Activated CD4-positive, alpha-beta T cell treated with anti-CD3 and anti-CD28 coated beads for 1 hour (primary cell): ENCODE measurements at places on chromosomes 3 and 15.

DNA sequence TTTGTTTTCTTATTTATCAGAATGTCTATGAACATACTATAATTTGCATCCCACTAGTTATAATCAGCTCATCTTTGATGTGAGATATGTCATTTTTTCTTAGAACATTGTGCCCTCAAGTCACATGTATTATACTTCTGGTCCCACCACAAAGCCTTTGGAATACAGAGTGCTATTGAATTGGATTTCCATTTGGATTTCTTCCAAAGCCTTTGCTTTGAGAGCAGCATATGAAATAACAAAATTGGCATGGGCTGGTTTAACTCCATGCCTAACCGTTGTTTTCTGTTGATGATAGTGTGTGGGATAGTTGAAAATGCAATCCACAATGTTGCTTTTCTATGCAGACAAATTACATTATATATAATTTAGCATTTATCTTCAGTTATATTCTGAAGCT lies 284.5 kb upstream of the PLSCR5 start:
- no peak for DNase-seq

GRCh38 chr3:116029266-116029665 lies 406.0 kb downstream of the GAP43 start:
- no peak for DNase-seq

GRCh38 chr15:19943515-19943914 lies 598.1 kb downstream of the GOLGA6L6 start:
- DNase-seq: no peak

- no peak for DNase-seq
Measured at GRCh38 chr3:149390772-149391212, 13.3 kb upstream of the TM4SF1 start.

DNA sequence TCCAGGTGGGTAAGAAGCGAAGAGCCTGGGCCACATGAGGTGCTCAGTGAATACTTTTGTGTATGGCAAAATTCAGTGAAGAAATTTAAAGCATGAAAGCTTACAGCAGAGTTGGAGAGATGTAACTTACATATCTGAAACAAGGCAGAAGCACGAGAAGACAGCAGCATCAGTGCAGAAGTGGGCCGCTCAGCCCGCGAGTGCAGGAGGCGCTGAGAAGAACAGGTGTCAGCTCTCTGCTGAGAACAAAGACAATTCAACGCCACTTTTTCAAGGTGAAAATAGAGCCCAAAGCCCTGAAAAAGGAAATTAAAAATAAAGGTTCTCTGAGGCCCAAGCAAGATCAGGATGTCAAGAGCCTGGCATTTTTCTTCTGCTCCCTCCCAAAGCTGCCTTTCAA lies 58.3 kb downstream of the RBPMS2 start:
- DNase-seq: no peak

DNA sequence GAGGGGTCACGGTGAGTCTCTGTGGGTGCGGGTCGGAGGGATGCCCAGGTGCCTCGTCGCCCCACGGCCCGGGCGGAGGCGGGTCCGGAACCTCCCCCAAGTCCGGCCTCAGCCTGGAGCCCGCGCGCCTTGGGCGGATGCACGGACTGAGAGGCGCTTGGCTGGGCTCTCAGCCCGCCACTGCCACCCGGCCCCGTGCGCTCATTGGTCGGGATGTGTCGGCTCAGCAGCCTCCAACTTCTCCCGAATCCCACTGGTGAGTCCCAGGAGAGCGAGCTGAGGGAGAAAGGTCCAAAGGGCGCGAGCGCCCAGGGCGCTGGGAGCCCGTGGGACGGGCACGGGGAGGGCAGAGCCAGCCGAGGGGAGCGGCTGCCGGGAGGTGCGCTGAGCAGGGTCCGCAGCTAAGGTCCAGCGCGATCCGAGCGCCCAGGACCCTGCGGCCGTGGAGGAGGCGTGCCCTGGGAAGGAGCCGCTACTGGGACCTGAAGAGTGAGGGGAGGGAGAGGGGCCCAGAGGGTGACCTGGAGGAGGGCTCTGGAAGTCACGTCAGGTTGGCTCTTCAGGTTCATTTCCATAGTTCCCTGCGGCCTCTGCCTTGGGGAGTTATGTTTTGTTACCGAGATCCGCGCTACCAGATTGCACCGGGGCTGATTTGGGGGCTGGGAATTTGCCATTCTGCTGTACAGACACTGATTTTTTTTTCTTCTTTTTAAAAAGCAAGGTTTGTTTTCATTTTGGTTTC lies at the start of gene MME:
Gene MME (plus strand): TSS at position 574 of the 742 bp plus-strand sequence. CDS start 3,849 bp downstream, outside the sequence.
- DNase-seq: no peak

- no peak for DNase-seq
Measured at GRCh38 chr15:69017978-69018377, 3.5 kb downstream of the NOX5 start.

- no peak for DNase-seq
Measured at GRCh38 chr15:95059346-95059905, 828.1 kb downstream of the MCTP2 start.
